Neural crest cell (in vitro differentiated cells): ENCODE measurements at places on chromosomes 11 and 22. TPM values are rescaled to one million over a fixed set of nuclear protein-coding genes. Genes with fewer than 3 reads are reported as not detected.

DNA sequence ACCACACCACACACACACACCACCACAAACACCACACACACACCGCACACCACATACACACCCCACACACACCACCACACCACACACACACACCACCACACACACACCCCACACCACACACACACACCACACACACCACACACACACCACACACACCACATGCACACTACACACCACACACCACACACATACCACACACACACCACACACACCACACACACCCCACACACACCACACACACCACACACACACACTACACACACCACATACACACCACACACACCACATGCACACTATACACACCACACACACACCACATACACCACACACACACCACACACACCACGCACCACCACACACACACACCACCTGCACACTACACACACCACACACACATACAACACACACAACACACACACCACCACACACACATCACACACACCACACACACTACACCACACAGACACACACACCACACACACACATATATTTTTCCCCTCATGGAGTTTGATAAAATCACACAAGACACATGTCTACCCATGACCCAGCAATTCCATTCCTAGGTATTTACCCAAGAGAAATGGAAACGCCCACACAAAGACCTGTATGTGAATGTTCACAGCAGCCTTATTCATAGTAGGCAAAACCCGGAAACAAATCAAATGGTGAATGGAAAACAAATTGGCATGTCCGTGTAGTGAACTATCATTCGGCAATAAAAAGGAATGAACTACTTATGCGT lies 14.3 kb downstream of the CD5 start:
- H3K36me3 ChIP-seq: no peaks in the 10 kb centered on the region
- H3K27me3 ChIP-seq: no peaks in the 10 kb centered on the region
- no peak overlapping the region for H3K4me3 ChIP-seq
- no peak overlapping the region for H3K27ac ChIP-seq
- peaks cover 7% of the 10 kb centered on the region for H3K4me1 ChIP-seq

DNA sequence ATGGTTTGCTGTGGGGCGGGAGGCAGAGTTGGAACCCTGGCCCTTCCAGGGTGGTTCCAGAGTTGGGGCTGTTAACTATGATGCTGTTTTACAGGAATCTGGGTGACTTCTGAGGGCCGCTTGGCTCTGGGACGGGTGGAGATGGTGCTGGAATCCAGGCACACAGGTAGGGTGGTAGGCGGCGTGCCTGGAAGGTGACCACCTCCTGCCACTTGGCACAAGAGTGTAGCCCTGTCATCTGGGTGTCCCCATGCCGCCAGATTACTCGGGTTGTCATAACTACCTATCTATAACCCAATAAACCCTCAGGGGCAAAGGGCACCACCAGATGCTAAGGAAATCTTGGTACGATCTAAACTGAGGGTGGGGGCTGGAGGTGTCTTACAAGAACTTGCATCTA lies 1.3 kb downstream of the CARS1 start:
- no peak for DNase-seq
- no peak overlapping the region for H3K27ac ChIP-seq
- peak overlapping the region; percentile 97 for H3K4me3 ChIP-seq
- H3K27me3 ChIP-seq: no peaks in the 10 kb centered on the region
- peaks cover 37% of the 10 kb centered on the region for H3K4me1 ChIP-seq

The B4GALNT4 gene
- total RNA-seq: 179 and 201 TPM in 2 replicates

DNA sequence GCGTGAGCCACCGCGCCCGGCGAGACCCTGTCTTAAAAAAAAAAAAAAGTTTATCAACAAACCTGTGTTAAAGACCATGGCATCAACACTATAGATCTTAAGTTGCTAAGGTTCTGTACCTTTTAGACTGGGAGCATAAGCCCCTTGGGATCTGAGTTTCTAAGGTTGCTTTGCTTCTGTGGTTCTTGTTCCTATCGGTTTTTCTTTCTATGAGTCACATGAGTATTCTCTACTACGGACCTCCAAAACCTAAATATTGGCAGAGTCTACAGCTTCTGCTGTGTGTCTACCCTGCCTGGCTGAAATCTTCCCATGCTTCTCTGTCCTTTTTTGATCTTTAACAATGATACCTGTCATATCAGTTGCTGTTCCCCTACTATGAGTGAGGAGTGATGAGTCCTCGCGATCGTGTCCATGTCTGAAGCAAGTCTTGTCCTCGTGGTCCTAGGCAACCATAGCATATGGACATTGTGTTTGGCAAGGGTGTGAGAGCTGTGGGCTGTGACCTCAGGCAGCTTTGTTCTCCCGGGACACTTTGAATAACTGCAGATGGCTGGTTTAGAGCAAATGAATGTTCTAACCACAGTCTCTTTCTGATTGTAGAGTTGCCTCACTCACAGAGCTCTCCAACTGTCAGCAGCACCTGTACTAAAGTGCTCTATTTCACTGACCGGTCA lies 9.0 kb upstream of the DLAT start:
- no peak for DNase-seq
- H3K27ac ChIP-seq: no peak overlapping the region
- H3K4me3 ChIP-seq: no peak overlapping the region
- H3K36me3 ChIP-seq: peaks cover 2% of the 10 kb centered on the region
- H3K4me1 ChIP-seq: peaks cover 17% of the 10 kb centered on the region

DNA sequence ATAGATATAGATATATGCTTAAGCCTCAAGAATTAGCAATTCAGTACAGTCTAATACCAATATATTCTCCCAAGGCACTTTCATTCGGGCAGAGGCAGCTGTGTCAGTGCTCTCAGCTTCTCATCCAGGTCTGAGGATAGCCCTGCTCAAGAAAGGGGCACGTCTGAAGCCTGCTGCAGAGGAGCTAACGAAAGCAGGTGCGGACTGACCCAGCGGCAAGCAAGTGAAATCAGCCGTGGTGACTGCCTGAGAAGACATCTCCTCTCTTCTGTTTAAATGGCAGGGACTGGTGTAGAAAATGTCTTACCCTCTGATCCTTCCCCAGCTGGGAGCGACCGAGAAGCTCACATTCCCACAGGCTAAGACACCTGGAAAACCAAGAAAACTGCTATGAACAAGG lies 468.6 kb downstream of the BRD1 start:
- DNase-seq: no peak
- H3K4me3 ChIP-seq: no peak overlapping the region
- no peaks in the 10 kb centered on the region for H3K4me1 ChIP-seq
- H3K27ac ChIP-seq: no peak overlapping the region
- H3K27me3 ChIP-seq: peaks cover 5% of the 10 kb centered on the region
